Mesenteric fat pad (tissue), 1 donor: ENCODE measurements at places on chromosomes 3 and 15. TPM values are rescaled to one million over a fixed set of nuclear protein-coding genes. Genes with fewer than 3 reads are reported as not detected.

The GATM gene
- 10.6 TPM for total RNA-seq

- DNase-seq, result no peak
Observed at GRCh38 chr3:23405081-23405480, 202.0 kb downstream of the UBE2E2 start.

DNA sequence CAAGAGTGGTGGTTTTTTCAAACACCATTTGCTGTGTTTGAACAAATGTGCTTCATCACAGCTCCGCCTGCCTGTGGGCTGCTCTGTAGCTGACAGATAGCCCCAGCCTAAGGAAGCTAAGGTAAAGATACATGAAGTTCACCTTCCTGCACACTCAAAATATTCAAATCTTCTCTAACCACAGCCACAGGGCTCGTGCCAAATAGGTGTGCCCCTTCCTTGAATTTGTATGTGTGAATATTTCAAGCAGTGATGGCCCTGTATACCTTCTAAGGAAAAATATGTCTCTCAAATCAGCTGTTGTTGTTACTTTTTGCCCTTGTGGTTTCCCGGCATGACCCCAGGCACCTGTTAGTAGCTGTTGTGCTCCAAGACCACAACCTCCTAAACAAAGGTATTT, 92.8 kb downstream of the CCNL1 start:
- no peak for DNase-seq

GRCh38 chr15:89633585-89633984, 21.7 kb downstream of the KIF7 start:
- no peak for DNase-seq

DNA sequence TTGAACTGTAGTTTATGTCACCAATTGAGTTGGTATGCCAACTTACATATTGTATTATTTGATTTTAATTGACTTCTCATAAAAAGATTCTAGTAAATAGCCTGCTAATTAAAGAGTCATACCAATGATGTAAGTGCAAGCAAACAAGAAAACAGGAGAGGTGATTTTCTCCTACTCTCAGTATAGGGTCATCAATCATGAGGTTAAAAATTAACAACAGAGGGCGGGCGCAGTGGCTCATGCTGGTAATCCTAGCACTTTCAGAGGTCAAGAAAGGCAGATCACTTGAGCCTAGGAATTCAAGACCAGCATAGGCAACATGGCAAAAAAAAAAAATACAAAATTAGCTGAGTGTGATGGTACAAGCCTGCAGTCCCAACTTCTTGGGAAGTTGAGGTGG, 108.7 kb downstream of the MYO9A start:
- DNase-seq, result no peak
